ENCODE measurements at places on chromosomes 7 and 10.

GRCh38 chr10:42932116-42932515 lies 144.8 kb upstream of the RET start:
- no peak for DNase-seq

- DNase-seq, result no peak
Observed at GRCh38 chr10:130246113-130246512, 109.9 kb downstream of the GLRX3 start.

- DNase-seq, result peak; percentile 59
Observed at GRCh38 chr7:116809636-116810266, 52.6 kb upstream of the CAPZA2 start.

DNA sequence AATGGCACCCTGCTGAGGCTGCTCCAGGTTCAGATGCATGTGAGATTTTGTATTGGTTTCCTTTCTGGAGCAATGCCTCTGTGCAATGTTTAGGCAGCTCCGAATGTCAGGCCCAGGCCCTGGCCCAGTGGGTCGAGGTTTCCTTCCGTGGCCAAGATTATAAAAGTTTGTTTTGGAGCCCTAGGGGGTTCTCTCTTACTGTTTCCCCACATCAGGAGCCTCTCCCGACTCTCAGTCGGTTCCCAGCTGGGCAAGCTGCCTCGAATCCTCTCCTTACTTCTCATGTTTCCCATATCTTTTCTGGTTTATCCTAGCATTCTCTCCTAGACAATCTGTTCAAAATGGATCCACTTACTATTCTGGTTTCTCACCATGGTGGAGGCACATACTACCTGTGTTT lies 11.0 kb downstream of the TMEM140 start:
- DNase-seq, result no peak

- DNase-seq, result peak; percentile 75
Observed at GRCh38 chr10:32054094-32054493, 2.1 kb downstream of the KIF5B start.

GRCh38 chr10:70982443-70982842 lies 94.1 kb upstream of the PCBD1 start:
- DNase-seq, result no peak

Measured in muscle of back (tissue), 13 donors.